NCI-H2081 (cell line): ENCODE measurements at places on chromosomes 6 and 20.
A peak's percentile ranks its signal among the peaks of the same experiment; 100 is the strongest.

- no peak for DNase-seq
Measured at GRCh38 chr20:8526610-8527009, 394.5 kb downstream of the PLCB1 start.

GRCh38 chr6:130765181-130765727 lies 62.0 kb upstream of the SMLR1 start:
- no peak for DNase-seq

- no peak for DNase-seq
Measured at GRCh38 chr20:59831916-59832270, 101.5 kb downstream of the SYCP2 start.

DNA sequence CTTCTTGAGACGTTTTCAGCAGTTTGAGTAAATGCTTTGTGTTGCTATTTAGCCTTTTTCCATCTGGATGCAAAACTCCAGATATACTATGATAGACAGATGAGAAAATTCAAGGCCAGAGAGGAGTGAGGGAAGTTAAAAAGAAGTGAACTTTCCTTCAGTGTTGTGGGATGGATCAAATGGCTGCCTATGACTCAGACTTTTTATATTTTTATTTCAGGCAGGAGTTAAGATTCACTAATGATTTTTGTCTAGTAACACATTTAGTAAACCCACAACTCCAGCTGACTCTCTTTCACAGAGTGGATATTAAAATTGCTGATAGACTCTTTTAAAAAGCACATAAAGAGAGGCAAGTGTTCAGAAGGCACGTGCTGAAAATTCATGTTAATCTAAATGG lies 23.2 kb upstream of the PTCHD4 start:
- no peak for DNase-seq

DNA sequence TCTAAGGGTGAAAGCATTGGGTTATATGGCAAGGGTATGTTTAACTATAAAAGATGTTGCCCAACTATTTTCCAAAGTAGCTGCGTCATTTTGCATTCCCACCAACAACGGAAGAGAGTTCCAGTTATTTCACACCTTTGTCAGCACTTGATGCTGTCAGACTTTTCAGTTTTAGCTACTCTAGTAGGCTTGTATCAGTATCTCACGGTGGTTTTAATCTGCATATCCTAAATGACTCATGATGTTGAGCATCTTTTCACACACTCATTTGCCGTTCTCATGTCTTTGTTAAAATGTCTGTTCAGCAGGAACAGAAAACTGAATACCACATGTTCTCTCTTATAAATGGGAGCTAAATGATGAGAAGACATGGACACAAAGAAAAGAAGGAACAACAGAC lies 122.3 kb downstream of the RNASET2 start:
- no peak for DNase-seq

GRCh38 chr20:199996-200395 lies 10.5 kb upstream of the DEFB128 start:
- DNase-seq = no peak

GRCh38 chr6:157717340-157717748 lies 105.7 kb upstream of the SNX9 start:
- no peak for DNase-seq

DNA sequence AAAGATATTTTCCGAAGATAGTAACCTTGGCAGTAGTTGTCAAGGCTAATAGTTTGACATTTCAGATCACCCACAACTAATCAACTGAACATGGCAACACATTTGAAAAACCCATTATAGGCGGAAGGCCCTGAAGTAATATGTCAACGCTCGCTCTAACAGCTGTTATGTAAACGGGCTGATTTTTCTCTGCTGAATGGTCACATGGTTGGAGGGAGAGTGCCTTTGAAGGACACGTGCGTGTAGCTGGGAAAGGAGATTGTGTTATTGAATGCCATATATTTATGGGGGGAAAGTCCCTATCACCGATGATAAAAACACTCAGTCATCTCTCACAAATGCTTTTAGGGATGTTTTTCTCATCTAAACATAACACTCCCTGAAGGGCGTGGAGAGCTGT lies 160.0 kb upstream of the RALGAPA2 start:
- peak; percentile 9 for DNase-seq

GRCh38 chr6:4920914-4921410 lies 82.9 kb downstream of the RPP40 start:
- DNase-seq = no peak

GRCh38 chr6:25774120-25774715 lies 19.7 kb downstream of the SLC17A4 start:
- DNase-seq = no peak
